ENCODE measurements at places on chromosomes 12 and 14.

- DNase-seq: no peak
Observed at GRCh38 chr14:70905301-70905700, 2.0 kb upstream of the PCNX1 start.

GRCh38 chr12:32240831-32241230 lies 134.2 kb downstream of the BICD1 start:
- DNase-seq: no peak

DNA sequence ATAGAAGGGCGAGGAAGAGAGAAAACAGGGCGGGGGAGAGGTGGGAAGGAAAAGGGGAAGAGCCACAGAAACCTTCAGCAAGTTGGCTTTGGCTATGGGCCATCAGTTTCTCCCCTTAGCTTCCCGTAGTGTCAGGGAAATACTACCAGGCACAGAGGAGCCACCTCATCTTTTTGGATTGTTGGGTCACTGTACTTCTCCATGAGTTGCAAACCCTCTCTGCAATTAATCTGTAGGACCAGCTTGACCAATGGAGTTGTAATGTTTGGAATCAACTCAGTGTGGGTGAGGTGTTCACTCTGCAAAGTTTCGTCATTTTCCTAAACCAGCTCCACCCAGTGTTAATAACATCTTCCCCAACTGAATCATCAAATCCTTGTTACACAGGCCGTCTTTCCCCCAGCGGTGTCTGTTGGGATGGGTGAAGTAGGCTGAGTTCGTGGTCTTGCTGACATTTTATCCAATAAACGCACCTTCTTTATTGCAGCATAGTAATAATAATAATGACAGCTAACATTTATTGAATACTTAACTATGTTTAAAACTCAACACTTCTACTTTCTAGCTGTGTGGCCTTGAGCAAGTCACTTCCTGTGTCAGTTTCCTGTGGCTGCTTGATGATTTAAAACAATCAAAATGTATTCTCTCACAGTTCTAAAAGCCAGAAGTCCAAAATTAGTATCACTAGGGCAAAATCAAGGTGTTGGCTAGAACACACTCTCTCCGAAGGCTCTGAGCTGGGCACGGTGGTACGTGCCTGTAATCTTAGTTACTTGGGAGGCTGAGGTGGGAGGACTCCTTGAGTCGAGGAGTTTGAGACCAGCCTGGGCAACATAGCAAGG lies 8.1 kb upstream of the GLTP start:
- DNase-seq: no peak

- no peak for DNase-seq
Observed at GRCh38 chr14:27409944-27410343, 812.1 kb upstream of the NOVA1 start.

DNA sequence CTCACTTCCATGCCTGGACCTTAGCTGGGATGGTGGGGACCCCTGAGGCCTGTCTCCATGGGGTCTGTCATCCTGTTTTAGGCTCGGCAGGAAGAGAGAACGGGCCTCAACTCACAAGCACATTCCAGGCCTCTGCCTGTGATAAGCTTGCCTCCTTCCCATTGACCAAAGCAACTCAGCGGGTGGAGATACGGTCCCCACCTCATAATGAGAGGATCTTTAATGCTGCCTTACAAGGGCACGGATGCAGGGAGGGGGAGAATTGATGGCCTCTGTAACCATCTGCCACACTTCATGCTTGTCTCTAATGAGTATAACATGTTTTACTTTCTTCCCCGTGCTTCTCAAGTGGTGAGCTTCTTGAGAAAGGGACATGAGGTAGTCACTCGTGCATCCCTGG lies 50.0 kb downstream of the GLT1D1 start:
- no peak for DNase-seq

GRCh38 chr12:75208856-75209811 lies 505 bp downstream of the KCNC2 start:
- DNase-seq: no peak

DNA sequence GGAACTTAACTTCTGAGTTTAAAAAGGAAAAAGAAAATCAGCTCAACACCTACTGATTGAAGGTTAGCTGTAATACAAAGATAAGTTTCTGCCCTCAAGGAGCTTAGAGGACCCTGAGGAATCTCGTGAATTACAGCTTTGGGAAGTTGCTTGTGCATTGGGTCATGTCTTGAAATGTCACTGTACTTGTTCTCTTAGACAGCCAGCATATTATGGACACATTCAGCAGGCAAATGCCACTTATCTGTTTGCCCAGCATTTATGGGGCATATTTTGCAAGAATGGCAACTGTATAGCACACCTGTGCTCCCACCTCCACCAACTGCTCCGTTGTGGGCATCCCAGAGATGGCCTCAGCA lies 263.6 kb upstream of the CRY1 start:
- no peak for DNase-seq

DNA sequence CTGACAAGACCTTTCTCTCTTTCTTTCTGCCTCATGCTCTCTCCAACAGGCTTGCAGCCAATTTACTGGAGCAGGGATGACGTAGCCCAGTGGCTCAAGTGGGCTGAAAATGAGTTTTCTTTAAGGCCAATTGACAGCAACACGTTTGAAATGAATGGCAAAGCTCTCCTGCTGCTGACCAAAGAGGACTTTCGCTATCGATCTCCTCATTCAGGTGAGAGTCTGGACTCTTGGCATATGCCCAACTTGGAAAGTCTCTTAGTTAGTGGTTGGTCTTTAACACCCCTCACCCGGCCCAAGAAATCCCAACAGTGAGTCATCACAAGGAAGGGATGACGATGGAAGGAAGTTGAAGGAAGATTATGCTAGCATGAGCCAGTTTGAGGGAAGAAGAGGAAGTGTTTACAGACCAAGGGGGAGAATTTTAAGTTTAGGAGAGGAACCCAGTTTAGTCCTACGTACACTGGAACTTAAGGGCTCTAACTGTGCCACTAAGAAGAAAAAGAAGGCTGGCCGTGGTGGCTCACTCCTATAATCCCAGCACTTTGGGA lies 189.7 kb downstream of the ETV6 start:
- no peak for DNase-seq

DNA sequence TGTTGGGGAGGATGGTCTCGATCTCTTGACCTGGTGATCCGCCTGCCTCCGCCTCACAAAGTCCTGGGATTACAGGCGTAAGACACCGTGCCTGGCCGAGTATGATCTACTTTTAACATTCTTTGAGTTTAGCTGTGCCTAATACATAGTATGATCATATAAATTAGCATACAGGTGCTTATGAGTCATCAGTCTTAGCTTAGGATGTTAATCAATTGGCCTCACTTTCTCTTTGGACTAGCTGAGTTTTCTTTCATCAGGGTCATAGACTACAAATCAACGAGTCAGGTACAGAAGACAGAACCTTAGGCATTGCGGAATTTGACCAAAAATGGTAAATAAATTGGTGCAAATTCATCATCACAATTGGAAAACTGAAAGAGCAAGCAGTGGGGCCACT lies 2.2 kb downstream of the SLC25A21 start:
- DNase-seq: no peak

GRCh38 chr12:3647504-3647903 lies 105.4 kb downstream of the CRACR2A start:
- no peak for DNase-seq

DNA sequence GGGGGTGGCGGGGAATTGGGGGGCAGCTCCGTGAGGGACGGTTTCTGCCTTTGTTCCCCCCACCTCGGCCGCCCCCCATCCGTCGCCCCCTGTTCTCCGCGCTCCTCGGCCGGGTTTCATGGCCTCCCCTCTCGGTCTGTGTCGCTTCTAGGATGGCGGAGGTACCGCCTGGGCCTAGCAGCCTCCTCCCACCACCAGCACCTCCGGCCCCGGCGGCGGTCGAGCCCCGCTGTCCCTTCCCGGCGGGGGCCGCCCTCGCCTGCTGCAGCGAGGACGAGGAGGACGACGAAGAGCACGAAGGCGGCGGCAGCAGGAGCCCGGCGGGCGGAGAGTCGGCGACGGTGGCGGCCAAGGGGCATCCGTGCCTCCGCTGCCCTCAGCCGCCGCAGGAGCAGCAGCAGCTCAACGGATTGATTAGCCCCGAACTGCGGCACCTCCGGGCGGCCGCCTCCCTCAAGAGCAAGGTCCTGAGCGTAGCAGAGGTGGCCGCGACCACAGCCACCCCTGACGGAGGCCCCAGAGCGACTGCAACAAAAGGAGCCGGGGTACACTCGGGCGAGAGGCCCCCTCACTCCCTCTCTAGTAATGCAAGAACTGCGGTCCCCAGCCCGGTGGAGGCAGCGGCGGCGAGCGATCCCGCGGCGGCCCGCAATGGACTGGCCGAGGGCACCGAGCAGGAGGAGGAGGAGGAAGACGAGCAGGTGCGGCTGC lies 575 bp downstream of the NAA30 start:
- no peak for DNase-seq

GRCh38 chr12:121825041-121825523 lies 21.3 kb downstream of the SETD1B start:
- DNase-seq: no peak

GRCh38 chr12:18872770-18873169 lies 134.9 kb downstream of the CAPZA3 start:
- no peak for DNase-seq

DNA sequence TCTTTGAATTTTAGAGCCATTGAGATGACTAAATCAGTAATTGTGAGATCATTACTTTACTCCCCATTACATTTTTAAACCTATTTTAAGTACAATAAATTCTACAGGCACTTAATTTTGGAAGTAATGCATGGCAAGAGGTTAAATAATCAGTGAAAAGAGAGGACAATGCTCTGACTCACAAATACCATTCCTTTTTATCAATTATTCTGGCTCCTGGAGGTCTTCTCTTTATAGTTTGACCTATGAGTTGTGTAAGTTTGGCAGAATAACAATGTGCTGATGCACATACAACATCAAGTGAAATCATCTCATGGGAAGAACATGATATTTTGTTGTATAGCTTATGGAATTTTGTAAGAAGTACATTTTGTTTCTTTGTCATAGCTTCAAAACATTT lies 166.7 kb downstream of the TMTC3 start:
- no peak for DNase-seq

Measured in T-helper 17 cell (primary cell).